HT-29 (cell line): ENCODE measurements at places on chromosomes 11 and 22. TPM values are rescaled to one million over a fixed set of nuclear protein-coding genes. Genes with fewer than 3 reads are reported as not detected.

SPON1 gene
- total RNA-seq = not detected in 2 replicates

CTNND1 gene
- total RNA-seq = 134 and 185 TPM in 2 replicates

- no peak for DNase-seq
Measured at GRCh38 chr11:26344647-26345046, 12.7 kb downstream of the ANO3 start.

TENM4 gene
- not detected in 2 replicates for total RNA-seq

GRCh38 chr11:35623621-35624168 lies 5.4 kb downstream of the FJX1 start:
- no peak for DNase-seq

DNA sequence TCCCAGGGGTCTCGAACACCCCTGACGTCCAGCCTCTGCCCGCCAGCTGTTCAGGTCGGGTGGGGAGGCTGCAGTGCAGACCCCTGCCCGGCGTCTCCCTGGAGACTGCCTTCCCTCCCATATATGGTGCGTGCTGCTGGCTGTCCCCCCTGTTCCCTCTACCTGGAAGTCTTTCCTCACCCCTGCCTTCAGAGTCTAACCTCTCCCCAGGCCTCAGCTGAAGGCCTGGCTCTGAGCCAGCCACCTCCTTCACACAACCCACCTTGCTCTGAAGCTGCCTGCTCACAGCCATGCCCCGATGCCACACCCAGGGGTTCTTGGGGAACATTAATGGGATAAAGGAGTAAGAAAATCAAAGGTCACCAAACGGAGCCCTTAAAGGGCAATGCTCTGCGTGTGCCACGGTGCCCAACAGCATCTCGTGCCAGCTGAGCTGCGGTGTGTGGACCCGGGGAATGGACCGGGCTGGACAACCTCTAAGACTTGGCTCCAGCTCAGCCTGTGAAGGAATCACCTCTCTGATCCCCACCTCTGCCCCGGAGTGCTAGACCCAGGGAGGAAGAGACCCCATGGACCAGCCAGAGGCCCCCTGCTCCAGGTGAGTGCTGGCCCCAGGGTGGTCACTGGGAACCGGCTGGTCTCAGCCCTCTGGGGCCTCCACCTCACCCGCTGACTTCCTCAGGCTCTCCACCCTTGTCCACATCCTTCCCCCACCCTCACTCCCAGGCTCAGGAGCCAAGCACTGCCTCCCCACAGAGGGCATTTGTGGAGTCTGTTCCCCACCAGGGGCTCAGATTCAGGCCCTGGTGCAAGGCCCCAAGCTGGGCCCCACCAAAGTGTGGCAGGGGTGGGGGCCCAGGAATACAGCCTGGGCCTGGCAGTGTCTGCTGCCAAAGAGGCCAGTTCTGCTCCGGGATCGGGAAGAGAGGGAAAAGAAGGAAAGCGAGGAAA lies at the start of gene NLRP6:
Gene NLRP6, plus strand, starts transcription at position 407 of the 951 bp plus-strand sequence. Its CDS starts 163 bp downstream, at position 570.
- no peak for DNase-seq

- DNase-seq = no peak
Measured at GRCh38 chr11:63590024-63590788, 24.0 kb downstream of the PLAAT3 start.

NAALAD2 gene
- not detected in 2 replicates for total RNA-seq

INSC gene
- total RNA-seq = 0.29 and 1.7 TPM in 2 replicates

LUZP2 gene
- not detected in 2 replicates for total RNA-seq

DNA sequence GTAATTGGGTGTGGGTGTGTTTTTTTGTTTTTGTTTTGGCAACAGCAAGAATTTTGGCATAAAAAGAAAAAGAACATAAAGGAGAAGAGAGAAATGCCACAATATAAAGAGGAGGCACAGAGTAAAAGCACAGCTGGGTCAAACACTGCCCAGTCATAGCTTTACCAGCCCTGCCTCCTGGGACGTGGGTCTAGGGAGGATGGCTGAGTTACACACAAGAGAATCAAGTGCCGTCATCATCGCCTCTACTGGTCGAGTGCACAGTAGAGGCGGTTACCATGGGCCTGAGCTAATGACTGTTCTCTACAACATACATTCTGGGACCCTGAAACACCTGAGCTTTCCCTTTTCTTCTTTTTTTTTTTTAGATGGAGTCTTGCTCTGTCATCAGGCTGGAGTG lies 87.6 kb upstream of the BID start:
- DNase-seq = no peak

DNA sequence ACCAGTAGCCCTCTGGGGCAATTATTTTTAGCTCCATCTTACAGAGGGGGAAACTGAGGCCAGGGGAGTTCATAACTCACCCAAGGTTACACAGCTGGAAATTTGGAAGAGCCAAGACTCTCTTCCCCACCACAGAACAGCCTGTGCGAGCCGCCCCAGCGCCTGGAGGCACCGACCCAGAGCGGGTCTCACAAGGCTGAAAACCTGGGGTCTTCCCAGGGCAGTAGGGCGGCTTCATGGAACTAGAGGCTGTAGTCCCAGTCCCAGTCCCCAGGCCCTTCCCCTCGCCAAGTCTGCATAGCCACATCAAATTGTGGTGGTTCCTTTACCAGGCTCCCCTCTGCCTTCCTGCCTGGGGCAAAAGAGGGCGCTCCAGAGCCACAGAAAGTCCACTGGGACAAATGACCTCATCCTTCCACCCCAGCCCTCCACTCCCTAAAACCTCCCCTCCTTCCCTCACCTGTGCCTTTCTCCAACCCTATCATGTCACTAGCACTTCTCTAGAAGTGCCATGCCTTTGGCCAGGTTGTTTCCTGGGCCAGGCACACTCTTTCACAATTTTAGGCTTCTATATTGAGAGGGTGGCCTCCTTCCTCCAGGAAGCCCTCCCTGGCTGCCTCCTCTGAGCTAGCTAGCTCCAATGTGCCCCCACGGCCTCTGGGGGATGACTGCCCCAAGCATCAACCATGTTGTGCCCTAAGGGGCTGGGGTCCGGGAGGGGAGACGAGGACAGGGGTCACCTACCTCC lies 15.2 kb upstream of the CDC42EP1 start:
- DNase-seq = peak; percentile 70

OR51B5 gene
- total RNA-seq = not detected in 2 replicates

CCDC116 gene
- total RNA-seq = 0.33 TPM in 1 of 2 replicates, not detected in the other

- no peak for DNase-seq
Measured at GRCh38 chr11:16767137-16767536, 28.7 kb downstream of the C11orf58 start.

- DNase-seq = no peak
Measured at GRCh38 chr11:4125141-4125540, 30.5 kb downstream of the RRM1 start.

P4HA3 gene
- not detected in 2 replicates for total RNA-seq

DNA sequence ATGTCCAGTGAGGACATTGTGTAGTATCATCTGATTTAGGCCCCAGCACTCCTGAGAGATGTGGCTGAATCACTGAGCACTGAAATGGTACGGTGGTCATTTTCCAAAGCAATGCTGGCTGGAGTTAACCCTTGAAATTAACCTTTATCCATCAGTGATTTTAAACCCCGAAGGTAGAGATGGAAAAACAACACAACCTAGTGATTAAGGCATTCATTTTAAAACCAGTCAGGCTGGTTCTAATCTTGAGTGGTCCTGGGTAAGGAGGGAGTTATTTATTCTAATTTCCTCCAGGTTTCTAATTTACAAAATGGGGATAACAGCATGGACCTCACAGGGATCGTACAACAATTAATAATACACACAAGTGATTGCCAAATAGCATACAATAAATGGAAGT lies 6.6 kb upstream of the CSNK2A3 start:
- no peak for DNase-seq

DNA sequence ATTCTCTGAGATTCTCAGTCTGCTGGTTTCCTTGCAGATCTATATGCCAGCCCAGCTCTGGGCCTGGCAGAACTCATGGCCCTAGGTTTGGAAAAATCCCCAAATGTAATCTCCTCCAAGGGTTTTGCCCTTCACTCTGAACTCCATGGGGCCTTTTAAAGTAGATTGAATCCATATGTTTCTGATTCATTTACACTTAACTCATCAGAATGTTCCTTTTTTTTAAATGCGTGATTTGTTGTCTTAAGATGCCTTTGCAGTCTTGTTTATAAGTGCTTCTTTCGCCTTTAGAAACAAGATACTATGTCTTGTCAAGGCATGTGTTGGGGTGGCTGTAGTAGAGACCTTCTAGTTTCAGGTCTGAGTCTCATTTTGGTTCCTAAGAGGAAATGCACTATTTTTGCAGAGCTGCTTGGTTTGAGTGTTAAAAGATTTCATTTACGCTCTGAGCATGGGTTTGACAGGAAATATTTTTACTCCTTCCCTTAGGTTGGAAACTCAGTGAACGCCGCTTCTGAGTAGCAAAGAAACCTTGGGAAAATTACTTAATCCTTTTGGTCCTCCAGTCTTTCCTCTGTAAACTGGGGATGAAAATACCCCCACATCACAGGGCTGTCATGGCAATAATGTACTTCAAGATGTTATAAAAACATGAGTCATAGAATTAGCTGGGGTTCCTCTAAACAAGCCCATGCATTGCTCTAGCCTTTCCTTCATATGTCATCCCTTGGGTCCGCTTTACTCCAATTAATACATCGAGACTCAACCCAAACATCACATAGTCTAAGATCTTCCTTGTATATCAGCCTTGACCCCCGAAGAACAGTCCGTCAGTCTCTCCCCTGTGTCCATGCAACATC lies 83.5 kb downstream of the SNX19 start:
- no peak for DNase-seq

APOBEC3G gene
- total RNA-seq = 0.97 TPM in 1 of 2 replicates, not detected in the other

LINC01488 gene
- not detected in 2 replicates for total RNA-seq

NR1H3 gene
- total RNA-seq = 139 and 147 TPM in 2 replicates

DNA sequence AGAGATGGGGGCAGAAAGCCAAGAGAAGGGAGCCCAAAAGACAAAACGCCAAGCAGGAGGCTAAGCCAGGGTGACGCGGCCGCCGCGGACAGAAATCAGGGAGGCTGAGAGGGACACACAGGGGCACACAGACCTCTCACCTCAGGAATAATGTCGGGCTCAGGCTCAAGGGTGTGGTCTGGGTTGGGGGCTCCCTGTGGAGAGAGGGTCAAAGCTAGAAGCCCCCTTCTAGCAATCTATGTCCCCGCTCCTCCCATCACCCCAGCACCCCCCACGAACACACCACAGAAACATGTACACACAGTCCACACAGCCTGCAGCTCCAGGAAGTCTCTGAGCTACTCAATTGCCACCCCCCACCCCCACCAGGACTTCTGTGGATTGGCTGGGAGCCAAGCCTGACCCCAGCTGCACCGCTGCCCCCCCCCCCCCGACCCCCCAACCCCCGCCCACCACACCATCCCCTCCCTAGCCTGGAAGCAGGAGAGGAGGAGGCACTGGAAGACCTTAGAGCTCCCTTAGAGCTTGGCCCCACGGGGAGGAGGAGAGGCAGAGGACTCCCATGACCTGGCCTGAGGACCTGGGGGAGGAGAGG lies 6.9 kb downstream of the BCL9L start:
- DNase-seq = no peak

C11orf65 gene
- total RNA-seq = 0.64 TPM in 1 of 2 replicates, not detected in the other

DNA sequence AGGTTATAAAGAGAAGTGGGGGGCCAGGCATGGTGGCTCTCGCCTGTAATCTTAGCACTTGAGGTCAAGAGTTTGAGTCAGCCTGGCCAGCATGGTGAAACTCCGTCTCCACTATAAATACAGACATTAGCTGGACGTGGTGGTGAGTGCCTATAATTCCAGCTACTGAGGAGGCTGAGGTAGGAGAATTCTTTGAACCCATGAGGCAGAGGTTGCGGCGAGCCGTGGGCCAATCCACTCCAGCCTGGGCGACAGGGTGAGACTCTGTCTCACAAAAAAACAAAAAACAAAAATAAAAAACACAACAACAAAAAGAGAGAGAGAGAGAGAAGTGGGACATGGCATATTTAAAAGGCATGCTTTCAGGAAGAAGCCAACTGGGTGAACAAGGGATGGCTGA lies 80.1 kb upstream of the CARD18 start:
- no peak for DNase-seq

OR51E2 gene
- 0.20 TPM in 1 of 2 replicates, not detected in the other for total RNA-seq

- no peak for DNase-seq
Measured at GRCh38 chr11:19283991-19284390, 43.2 kb upstream of the E2F8 start.

DNA sequence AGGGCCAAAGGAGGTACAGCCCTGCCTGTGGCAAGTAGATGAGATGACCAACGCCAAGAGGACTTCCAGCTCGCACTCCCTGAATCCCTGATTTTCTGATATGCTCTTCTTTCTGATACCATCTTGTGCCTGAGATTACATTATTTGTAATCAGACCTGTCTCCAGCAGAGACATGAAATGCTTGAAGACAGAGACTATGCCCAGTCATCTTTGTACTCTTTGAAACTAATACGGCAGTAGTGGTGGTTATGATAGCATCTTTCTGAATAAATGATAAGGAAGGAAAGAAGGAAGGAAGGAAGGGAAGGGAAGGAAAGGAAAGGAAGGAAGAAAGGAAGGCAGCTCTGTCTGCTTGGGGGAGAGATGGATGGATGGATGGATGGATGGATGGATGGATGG lies 27.8 kb downstream of the IL10RA start:
- DNase-seq = no peak

GRCh38 chr22:39444247-39444800 lies 12.5 kb upstream of the MGAT3 start:
- DNase-seq = no peak

GAL3ST1 gene
- 7.8 and 8.1 TPM in 2 replicates for total RNA-seq

GRCh38 chr22:24153353-24153752 lies 27.9 kb upstream of the SUSD2 start:
- no peak for DNase-seq

FAM180B gene
- not detected in 2 replicates for total RNA-seq

- DNase-seq = no peak
Measured at GRCh38 chr11:111379602-111380136, 594 bp upstream of the POU2AF1 start.

- DNase-seq = peak; percentile 96
Measured at GRCh38 chr11:118918128-118918685, 7.5 kb downstream of the BCL9L start.

- DNase-seq = peak; percentile 72
Measured at GRCh38 chr11:61486779-61487178, 21.8 kb upstream of the LRRC10B start.

GRCh38 chr11:99766811-99767210 lies 746.1 kb downstream of the CNTN5 start:
- DNase-seq = no peak

DNA sequence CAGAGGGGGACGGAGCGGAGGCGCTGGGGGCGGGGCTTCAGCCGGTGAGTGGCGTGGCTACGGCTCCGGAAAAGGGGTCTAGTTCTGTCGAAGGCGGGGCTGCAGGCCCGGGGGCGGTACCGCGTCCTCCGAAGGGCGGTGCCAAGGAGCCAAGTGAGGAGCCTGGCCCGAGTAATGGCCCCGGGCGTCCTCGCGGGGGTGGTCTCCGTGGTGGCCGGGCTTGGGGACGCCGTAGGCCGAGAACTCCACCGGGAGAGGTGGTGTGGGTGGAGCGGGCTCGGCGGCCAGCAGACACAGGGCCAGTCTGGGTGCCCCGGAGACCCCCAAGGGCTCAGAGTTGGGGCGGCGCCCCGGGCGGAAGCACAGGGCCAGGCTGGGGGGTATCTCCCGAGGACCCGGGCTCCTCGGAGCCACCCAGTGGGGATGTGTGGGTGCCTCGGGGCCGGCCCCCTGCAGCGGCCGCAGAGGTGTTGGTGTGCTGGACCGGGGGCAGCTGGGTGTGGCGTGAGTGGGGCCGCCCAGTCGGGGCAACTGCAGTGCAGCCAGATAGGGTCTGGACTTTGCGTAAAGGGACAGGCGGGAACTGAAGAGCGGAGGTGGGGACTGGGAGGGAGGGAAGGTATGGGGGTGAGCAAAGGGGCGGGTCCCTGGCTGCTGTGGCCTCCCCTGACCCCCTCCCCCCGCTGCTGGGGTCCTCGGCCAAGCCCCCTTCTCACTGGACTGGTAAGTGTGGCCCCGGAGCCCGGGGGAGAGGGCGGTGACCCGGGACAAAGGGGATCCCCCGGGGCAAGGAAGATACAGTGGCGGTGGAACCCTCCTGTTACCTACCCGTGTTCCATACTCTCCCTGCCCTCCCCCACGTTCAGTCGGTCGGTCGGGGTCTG lies 838 bp downstream of the FKBP2 start:
- DNase-seq = peak; percentile 46

- no peak for DNase-seq
Measured at GRCh38 chr11:91011503-91011902, 788.7 kb upstream of the CHORDC1 start.
